ENCODE measurements at places on chromosomes 7 and 10. TPM values are rescaled to one million over a fixed set of nuclear protein-coding genes. Genes with fewer than 3 reads are reported as not detected.
A peak's percentile ranks its signal among the peaks of the same experiment; 100 is the strongest.

Gene AKR1C3
- total RNA-seq = 22.9 TPM

- H3K4me3 ChIP-seq = no peak overlapping the region
- no peaks in the 10 kb centered on the region for H3K36me3 ChIP-seq
- no peak overlapping the region for H3K27ac ChIP-seq
- peaks cover 29% of the 10 kb centered on the region for H3K27me3 ChIP-seq
These were observed 89.6 kb downstream of the ITIH5 start for GRCh38 chr10:7577176-7577575.

GRCh38 chr7:30306976-30307375 lies 22.6 kb downstream of the ZNRF2 start:
- H3K36me3 ChIP-seq = no peaks in the 10 kb centered on the region
- H3K4me3 ChIP-seq = no peak overlapping the region
- H3K27me3 ChIP-seq = no peaks in the 10 kb centered on the region
- peaks cover 30% of the 10 kb centered on the region for H3K4me1 ChIP-seq
- no peak overlapping the region for H3K27ac ChIP-seq
- DNase-seq = no peak

Gene PNLIPRP3
- total RNA-seq = 9.5 TPM

Gene UNC5B
- 80.5 TPM for total RNA-seq

Gene CPA1
- total RNA-seq = not detected

Gene DPYSL4
- 0.21 TPM for total RNA-seq

GRCh38 chr7:4769761-4770160 lies 5.7 kb upstream of the AP5Z1 start:
- H3K27me3 ChIP-seq = no peaks in the 10 kb centered on the region

Gene ZNF316
- total RNA-seq = 27.1 TPM

Gene STAMBPL1
- 29.2 TPM for total RNA-seq

Gene ST8SIA6
- 0.52 TPM for total RNA-seq

Gene GTF2IRD2
- total RNA-seq = 13.4 TPM

Gene LEP
- not detected for total RNA-seq

GRCh38 chr10:94427166-94427565 lies 24.8 kb downstream of the TBC1D12 start:
- H3K4me1 ChIP-seq = peaks cover 6% of the 10 kb centered on the region
- no peak for DNase-seq
- no peak overlapping the region for H3K27ac ChIP-seq
- H3K4me3 ChIP-seq = no peak overlapping the region
- no peaks in the 10 kb centered on the region for H3K27me3 ChIP-seq

Gene GDF10
- total RNA-seq = not detected

GRCh38 chr10:107611115-107611514 lies 446.6 kb upstream of the SORCS1 start:
- peak overlapping the region; percentile 75 for H3K27ac ChIP-seq
- no peaks in the 10 kb centered on the region for H3K27me3 ChIP-seq
- H3K4me3 ChIP-seq = no peak overlapping the region
- H3K36me3 ChIP-seq = no peaks in the 10 kb centered on the region

DNA sequence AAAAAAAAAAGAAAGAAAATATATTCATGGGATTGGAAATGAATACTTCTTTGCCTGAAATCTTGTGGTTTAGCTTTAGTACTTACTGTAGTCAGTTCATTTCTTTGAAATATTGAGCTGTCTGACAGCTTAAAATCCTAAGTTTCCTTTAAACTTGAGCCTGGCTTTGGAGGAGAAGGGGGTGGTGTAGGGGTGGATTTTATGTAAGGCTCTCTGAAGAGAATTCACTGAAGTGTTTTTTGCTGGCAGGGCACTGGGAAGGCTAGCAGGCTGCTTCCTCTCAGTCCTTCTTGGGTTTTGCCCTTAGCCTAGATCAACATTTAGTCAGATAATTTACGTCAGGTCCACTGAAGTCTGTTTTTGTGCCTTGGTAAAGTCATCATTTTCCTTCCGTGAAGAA lies 516.5 kb downstream of the AUTS2 start:
- no peak for DNase-seq
- no peaks in the 10 kb centered on the region for H3K27me3 ChIP-seq
- no peaks in the 10 kb centered on the region for H3K36me3 ChIP-seq
- H3K27ac ChIP-seq = no peak overlapping the region
- no peaks in the 10 kb centered on the region for H3K4me1 ChIP-seq
- no peak overlapping the region for H3K4me3 ChIP-seq

Gene ELMO1
- not detected for total RNA-seq

DNA sequence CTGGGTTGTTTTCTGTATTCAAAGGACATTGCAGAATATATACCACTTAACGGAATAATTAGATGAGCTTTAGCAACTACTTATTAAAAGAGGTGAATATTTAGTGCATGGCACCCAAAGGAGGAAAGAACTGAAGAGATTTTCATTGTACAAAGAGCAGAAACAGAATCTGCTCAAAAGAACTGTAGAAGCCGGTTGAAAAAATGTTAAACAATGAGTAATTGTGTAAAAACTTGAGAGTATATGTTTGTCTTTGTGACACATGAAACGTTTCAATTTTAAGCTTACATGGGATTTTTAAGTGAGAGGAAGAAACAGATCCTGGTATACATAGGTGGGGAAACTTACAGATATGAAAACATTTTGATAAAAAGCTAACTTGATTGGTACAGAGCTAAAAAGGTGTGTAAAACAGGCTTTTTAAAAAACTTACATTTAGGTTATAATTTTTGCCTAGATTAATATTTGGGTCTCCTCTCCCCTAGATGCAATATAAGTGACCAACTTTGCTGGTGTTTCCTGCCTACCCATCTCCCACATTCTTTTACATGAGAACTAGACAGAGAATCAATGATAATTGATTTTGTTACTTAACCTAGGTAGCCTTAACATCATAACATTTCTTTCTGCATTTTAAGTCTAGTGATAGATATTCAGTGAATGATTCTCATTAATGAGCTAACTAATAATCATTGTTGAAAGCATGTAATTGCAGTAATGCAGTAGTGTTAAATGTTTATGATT lies 6.8 kb downstream of the ARL5B start:
- H3K36me3 ChIP-seq = peaks cover 33% of the 10 kb centered on the region
- H3K27me3 ChIP-seq = no peaks in the 10 kb centered on the region
- peak overlapping the region; percentile 16 for H3K4me3 ChIP-seq
- H3K27ac ChIP-seq = peak overlapping the region; percentile 74

DNA sequence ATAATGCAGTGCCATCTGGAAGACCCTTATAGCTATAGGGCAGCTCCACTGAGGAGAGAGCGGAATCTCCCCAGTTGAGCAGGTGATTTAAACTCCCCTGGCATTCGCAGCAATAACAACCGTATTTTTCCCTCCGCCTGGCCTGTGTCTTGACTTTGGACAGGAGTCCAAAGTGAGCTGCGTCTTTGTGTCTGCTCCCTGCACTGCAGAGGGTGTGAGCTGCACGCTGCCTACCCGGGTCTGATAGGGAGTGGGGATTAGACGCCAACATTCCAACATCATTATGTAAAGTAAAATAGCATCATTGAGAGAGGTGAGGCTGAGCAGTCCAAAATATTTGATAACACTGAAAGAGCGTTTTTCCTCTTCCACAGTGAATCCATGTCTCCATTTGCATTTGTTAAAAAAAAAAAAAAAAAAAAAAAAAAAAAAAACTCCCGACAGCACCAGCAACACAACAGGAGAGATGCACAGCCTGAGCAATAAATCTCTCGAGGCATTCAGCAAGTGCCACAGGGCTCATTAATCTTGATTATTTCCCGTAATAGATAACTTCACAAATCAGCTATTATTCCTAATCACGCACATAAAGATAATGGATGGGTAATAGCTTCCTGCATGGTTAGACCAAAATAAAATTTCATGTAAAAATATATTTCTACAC lies 68.6 kb downstream of the CELF2 start:
- no peaks in the 10 kb centered on the region for H3K36me3 ChIP-seq
- no peak overlapping the region for H3K4me3 ChIP-seq
- H3K27me3 ChIP-seq = no peaks in the 10 kb centered on the region
- no peak for DNase-seq
- H3K27ac ChIP-seq = no peak overlapping the region

DNA sequence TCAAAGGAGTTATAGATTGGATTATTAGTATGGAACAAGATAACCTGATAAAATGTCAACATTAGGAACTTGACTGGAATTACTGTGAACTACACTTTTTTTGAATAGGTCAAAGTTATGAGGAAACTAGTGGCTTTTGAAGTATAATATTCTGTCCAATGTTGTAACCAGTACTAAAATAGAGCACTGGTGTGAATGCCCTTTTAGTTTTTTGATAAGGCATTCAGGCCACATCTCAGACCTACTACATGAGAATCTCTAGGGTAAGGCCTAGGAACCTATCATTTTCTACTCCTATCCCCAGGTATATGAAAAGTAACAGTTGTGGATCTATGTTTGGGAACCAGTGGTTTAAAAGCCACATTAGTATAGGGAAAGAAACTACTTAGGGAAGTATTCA lies 16.4 kb downstream of the KMT2E start:
- H3K27me3 ChIP-seq = no peaks in the 10 kb centered on the region
- H3K4me1 ChIP-seq = peaks cover 26% of the 10 kb centered on the region
- H3K4me3 ChIP-seq = no peak overlapping the region
- H3K36me3 ChIP-seq = peaks cover 12% of the 10 kb centered on the region
- no peak overlapping the region for H3K27ac ChIP-seq

GRCh38 chr7:30436046-30436445 lies 42.5 kb downstream of the NOD1 start:
- H3K27ac ChIP-seq = no peak overlapping the region
- H3K4me3 ChIP-seq = no peak overlapping the region
- no peaks in the 10 kb centered on the region for H3K4me1 ChIP-seq
- peaks cover 25% of the 10 kb centered on the region for H3K36me3 ChIP-seq
- no peak for DNase-seq

DNA sequence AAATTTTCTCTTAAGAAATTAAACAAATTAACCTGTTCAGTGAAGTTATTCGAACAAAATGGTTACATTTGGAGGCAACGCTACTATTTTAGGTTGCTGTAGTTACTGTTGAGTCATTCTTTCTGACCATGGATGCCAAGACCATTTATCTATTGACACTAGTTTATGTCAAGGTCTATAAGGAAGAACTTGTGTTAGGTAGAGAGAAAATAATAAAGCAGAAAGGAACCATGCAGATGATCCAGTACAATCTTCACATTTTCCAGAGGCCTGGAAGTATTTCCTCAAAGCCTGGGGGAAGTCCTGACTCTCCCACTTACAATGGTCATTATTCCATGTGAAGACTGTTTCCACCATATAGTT lies 608.0 kb upstream of the GALNT17 start:
- DNase-seq = no peak
- no peak overlapping the region for H3K4me3 ChIP-seq
- H3K27me3 ChIP-seq = no peaks in the 10 kb centered on the region

Gene BRAF
- total RNA-seq = 32.2 TPM

- H3K4me3 ChIP-seq = no peak overlapping the region
- no peak overlapping the region for H3K27ac ChIP-seq
- H3K4me1 ChIP-seq = peaks cover 6% of the 10 kb centered on the region
- DNase-seq = no peak
- no peaks in the 10 kb centered on the region for H3K36me3 ChIP-seq
- H3K27me3 ChIP-seq = no peaks in the 10 kb centered on the region
These were observed 97.0 kb downstream of the ABLIM1 start for GRCh38 chr10:114561008-114561523.

DNA sequence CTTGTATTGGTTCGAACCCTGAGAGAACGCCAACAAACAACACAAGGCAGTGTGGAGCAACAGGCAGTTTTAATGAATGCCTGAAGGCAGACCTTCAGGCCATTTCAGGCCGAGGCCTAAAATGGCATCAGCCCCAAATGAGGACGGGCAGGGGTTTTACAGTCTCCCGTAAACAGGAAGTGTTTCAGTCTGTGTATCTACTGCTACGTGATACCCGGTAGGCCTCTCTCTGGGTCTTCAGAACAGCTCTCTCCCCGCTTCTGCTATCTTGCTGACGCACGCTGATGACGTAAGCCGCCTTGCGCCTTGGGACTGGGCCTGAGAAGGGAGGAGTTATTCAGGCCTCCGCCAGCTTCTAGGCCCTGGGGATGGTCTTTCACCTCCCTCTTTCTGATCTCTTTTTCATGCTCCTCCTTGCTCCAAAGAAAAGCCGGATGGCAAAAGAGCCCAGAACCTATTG lies 67.7 kb downstream of the ST8SIA6 start:
- DNase-seq = no peak
- no peaks in the 10 kb centered on the region for H3K27me3 ChIP-seq
- H3K27ac ChIP-seq = no peak overlapping the region
- H3K36me3 ChIP-seq = no peaks in the 10 kb centered on the region
- no peak overlapping the region for H3K4me3 ChIP-seq

- no peak overlapping the region for H3K27ac ChIP-seq
- H3K4me1 ChIP-seq = no peaks in the 10 kb centered on the region
- H3K27me3 ChIP-seq = no peaks in the 10 kb centered on the region
- no peak for DNase-seq
These were observed 188.1 kb downstream of the MGMT start for GRCh38 chr10:129655007-129655678.

DNA sequence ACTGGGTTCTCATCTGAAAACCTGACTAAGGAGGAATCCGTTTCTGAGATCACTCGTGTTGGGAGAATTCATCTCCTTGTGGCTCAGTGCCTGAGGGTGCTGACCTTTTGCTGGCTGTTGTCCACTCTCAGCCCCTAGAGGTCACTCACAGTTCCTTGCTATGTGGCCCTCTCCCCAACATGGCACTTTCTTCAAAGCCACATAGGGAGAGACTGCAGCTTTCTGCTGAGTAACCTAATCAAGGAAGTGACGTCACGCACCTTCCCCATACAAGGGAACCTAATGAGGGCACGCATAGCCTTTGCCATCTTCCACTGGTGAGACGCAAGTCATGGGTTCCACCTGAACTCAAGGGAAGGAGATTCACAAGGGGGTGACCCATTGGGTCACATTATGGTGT lies 23.2 kb downstream of the STEAP1B start:
- no peak overlapping the region for H3K4me3 ChIP-seq
- no peaks in the 10 kb centered on the region for H3K27me3 ChIP-seq
- H3K27ac ChIP-seq = no peak overlapping the region
- H3K36me3 ChIP-seq = no peaks in the 10 kb centered on the region
- no peak for DNase-seq
- H3K4me1 ChIP-seq = no peaks in the 10 kb centered on the region

Gene OR6B1
- total RNA-seq = not detected

GRCh38 chr10:15784662-15785300 lies 65.1 kb upstream of the ITGA8 start:
- H3K27me3 ChIP-seq = no peaks in the 10 kb centered on the region
- H3K36me3 ChIP-seq = peaks cover 31% of the 10 kb centered on the region
- no peaks in the 10 kb centered on the region for H3K4me1 ChIP-seq
- H3K4me3 ChIP-seq = no peak overlapping the region

DNA sequence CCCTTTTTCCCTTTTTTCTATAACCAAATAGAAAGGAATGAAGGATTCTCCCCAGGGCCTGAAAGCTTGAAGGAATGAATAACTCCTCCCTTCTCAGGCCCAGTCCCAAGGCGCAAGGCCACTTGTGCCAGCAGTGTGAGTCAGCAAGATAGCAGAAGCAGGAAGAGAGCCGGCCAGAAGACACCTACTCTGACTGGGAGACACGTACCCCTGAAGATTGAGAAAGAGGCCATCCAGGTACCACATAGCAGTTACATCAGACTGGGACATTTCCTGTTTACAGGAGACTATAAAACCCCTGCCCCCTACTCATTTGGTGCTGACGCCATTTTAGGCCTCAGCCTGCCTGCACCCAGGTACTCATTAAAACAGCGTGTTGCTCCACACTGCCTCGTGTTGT lies 65.5 kb downstream of the LRRC17 start:
- H3K36me3 ChIP-seq = no peaks in the 10 kb centered on the region
- peak overlapping the region; percentile 86 for H3K27ac ChIP-seq
- peak; percentile 97 for DNase-seq
- H3K4me3 ChIP-seq = no peak overlapping the region

Gene PTN
- total RNA-seq = 0.26 TPM

Gene SLC39A12
- not detected for total RNA-seq

All from MCF 10A (cell line).